ENCODE measurements at places on chromosomes 5 and 9. TPM values are rescaled to one million over a fixed set of nuclear protein-coding genes. Genes with fewer than 3 reads are reported as not detected.

- no peak for DNase-seq
These were observed 261.5 kb downstream of the FANCC start for GRCh38 chr9:95055851-95056551.

DNA sequence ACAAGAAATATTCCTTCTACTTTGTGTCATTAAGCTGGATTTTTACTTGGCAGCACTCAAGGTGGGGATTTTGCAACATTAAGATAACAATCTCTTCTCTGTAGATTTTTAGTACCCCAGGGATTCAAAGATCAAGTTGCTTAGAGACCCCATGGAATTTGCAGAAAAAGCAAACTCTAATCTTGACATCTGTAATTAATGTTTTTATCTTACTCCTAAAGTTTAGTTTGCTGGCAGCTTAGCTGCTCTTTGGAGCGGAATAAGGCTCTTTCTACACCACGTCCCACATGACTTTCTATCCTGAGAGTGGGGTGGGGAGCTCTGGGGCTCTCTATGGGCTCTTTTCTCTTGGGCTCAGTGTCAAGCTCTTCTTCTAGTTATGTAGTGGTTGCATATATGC, 21.7 kb upstream of the SPDL1 start:
- DNase-seq: no peak

DNA sequence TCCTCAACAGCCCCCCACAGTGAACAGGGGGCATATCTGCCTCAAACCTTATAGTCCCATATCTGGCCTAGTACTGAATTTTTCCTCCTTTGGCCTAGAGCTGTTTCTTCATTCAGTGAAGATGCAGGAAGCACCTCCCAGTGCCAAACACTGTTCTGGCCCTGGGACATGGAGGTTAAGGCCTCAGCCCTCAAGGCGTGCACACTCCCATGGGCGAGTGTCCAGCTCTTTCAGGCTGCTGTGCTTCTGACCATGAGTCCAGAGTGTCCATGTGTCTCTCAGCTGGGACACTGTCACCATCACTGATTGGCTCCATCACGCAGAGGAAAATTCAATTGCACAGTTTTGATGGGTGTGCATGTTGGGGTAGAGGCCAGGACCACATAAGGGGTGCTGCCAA, 151.5 kb downstream of the PAX5 start:
- no peak for DNase-seq

GRCh38 chr5:99817796-99818195, 717.4 kb upstream of the FAM174A start:
- no peak for DNase-seq

GRCh38 chr9:101264727-101265126, 120.1 kb downstream of the BAAT start:
- DNase-seq: no peak

DNA sequence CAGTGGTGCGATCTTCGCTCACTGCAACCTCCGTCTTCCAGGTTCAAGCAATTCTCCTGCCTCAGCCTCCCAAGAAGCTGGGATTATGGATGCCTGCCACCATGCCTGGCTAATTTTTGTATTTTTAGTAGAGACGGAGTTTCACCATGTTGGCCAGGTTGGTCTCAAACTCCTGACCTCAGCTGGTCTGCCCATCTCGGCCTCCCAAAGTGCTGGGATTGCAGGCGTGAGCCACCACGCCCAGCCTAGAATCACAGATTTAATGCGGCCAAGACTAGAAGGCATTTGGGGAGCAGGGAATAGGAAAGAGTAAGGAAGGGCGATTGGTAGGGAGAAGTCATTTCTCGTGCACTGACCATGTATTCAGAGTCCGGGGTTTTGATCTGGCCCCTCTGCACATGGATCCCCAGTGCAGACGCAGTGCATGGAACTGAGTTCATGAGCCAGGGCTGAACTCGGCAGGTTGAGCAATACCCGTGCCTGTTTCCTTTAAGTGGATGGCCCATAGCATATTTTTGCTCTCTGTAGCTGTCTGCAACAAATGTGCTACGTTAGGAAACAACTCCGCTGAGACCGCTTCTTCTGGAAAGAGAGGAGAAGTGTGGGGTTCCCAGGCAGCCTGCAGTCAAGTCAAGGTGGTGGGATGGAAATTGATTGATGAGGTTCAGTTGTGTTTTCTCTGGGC, 3.4 kb upstream of the HMCN2 start:
- DNase-seq: no peak

- DNase-seq: no peak
These were observed 45.1 kb downstream of the TGFBI start for GRCh38 chr5:136073714-136074529.

The TEX48 gene
- total RNA-seq: not detected

The MACIR gene
- total RNA-seq: 11.0 TPM

The MLANA gene
- total RNA-seq: not detected
